ENCODE measurements at places on chromosomes 12 and 14. TPM values are rescaled to one million over a fixed set of nuclear protein-coding genes. Genes with fewer than 3 reads are reported as not detected.

The ERG28 gene
- total RNA-seq = 5.0 TPM

The PALS1 gene
- 23.2 TPM for total RNA-seq

The NT5DC3 gene
- 346 TPM for total RNA-seq

DNA sequence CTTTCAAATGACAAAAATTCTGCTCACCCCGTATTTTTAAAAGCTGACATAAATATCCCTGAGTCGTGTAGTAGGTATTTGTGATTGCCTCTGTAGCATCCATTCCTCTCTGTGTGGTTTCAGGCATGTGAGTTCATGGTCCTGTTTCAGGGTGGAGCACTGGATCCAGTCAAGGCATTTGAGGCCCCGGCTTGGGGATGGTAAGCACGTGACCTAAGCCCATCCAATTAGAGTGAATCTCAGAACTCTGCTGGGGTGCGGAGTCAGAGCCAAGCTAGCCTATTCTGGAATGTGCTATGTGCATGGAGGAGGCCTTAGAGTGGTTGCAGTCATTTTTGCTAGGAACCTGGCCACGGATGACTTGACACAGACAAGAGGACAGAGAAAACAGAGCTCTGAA is 4.3 kb upstream of the CSRP2 start:
- peaks cover 7% of the 10 kb centered on the region for H3K4me1 ChIP-seq
- H3K27me3 ChIP-seq = no peaks in the 10 kb centered on the region
- H3K27ac ChIP-seq = no peak overlapping the region
- H3K4me3 ChIP-seq = no peak overlapping the region
- DNase-seq = no peak

- no peaks in the 10 kb centered on the region for H3K4me1 ChIP-seq
- no peaks in the 10 kb centered on the region for H3K27me3 ChIP-seq
- H3K36me3 ChIP-seq = no peaks in the 10 kb centered on the region
- no peak overlapping the region for H3K27ac ChIP-seq
- H3K4me3 ChIP-seq = no peak overlapping the region
These were observed 265.6 kb downstream of the TMEM117 start for GRCh38 chr12:44101475-44101874.

- no peak overlapping the region for H3K4me3 ChIP-seq
- no peak for DNase-seq
- no peaks in the 10 kb centered on the region for H3K4me1 ChIP-seq
- H3K36me3 ChIP-seq = no peaks in the 10 kb centered on the region
These were observed 146.3 kb downstream of the CAND1 start for GRCh38 chr12:67415473-67415872.
